Stimulated activated CD8-positive, alpha-beta memory T cell treated with anti-CD3 and anti-CD28 coated beads, Interleukin-4, amount 100 ng/mL, for 24 hours (primary cell): ENCODE measurements at places on chromosomes 6 and 20.

- no peak for DNase-seq
Observed at GRCh38 chr6:142846459-142846831, 98.5 kb downstream of the HIVEP2 start.

- DNase-seq = no peak
Observed at GRCh38 chr6:142009647-142010046, 123.1 kb upstream of the GJE1 start.

DNA sequence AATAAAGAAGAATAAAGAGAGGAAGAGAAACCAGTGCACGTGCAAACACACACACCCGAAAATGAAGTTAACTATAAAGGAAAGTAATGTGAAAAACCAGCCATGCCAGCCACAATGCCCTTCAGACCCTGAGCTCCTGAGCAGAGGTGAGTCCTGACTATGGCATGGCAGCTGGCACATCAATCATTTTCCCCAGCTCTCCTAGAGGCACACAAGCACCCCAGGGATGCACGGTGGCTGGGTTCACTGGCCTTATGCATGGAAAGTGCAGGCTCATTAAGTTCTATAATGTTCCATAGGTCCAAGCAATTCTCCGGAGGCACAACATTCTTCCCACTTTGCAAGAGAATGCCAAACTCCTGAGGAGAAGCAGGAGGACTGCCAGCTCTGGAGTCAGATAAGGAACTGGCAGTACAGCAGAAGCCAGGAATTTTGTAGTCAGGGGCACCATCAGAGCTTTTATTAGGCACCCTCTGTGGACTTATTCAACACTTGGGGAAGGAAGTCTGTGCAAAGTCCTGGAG is 175.0 kb upstream of the PRDM1 start:
- no peak for DNase-seq

DNA sequence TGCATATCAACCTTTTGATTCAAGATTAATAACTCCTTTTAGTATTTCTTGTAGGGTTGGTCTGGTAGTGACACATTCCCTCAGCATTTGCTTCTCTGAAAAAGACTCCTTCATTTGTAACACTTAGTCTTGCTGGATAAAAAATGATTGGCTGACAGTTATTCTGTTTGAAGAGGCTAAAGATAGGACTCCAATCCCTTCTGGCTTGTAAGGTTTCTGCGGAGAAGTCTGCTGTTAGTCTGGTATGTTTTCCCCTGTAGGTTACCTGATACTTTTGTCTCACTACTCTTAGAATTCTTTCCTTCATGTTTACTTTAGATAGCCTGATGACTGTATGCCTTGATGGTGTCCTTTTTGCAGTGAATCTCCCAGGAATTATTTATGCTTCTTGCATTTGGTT is 96.0 kb downstream of the CARMIL1 start:
- DNase-seq = no peak
